ENCODE measurements at places on chromosomes 11 and 22. TPM values are rescaled to one million over a fixed set of nuclear protein-coding genes. Genes with fewer than 3 reads are reported as not detected.
A peak's percentile ranks its signal among the peaks of the same experiment; 100 is the strongest.

The ALX4 gene
- 3.8 TPM for total RNA-seq

The RASD2 gene
- total RNA-seq: 1.3 TPM

The MPPED2 gene
- total RNA-seq: 7.5 TPM

DNA sequence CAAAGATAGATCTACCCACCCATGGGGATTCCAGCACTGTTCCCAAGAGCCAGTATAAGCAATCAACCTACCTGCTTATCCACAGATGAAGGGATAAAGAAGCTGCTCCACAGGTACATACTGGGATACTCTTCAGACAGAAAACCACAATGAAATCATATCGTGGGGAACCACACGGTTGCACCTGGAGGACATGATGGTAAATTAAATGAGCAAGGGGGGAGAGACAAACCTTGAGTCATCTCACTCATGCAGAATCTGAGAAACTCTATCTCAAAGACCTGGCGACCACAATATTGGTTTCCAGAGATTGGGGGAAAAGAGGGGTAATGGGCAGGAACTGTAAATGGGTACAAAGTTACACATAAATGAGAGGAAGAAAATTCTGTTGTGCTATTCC is 14.5 kb downstream of the RGL4 start:
- H3K36me3 ChIP-seq: no peaks in the 10 kb centered on the region
- no peak for DNase-seq
- H3K4me3 ChIP-seq: no peak overlapping the region
- no peak overlapping the region for H3K27ac ChIP-seq
- peaks cover 7% of the 10 kb centered on the region for H3K4me1 ChIP-seq

GRCh38 chr22:29766632-29767170 is at the start of gene ZMAT5:
Gene ZMAT5, minus strand, starts transcription at chr22:29767007. Its CDS starts 18,463 bp downstream, at chr22:29748544.
- no peaks in the 10 kb centered on the region for H3K27me3 ChIP-seq
- H3K27ac ChIP-seq: peak within 1 kb of the TSS; percentile 84
- H3K4me3 ChIP-seq: peak within 1 kb of the TSS; percentile 44
- H3K4me1 ChIP-seq: peaks cover 12% of the 10 kb centered on the region
- H3K36me3 ChIP-seq: no peaks in the 10 kb centered on the region

Measured in hepatocyte (in vitro differentiated cells).